ENCODE measurements at places on chromosomes 7 and 10.

DNA sequence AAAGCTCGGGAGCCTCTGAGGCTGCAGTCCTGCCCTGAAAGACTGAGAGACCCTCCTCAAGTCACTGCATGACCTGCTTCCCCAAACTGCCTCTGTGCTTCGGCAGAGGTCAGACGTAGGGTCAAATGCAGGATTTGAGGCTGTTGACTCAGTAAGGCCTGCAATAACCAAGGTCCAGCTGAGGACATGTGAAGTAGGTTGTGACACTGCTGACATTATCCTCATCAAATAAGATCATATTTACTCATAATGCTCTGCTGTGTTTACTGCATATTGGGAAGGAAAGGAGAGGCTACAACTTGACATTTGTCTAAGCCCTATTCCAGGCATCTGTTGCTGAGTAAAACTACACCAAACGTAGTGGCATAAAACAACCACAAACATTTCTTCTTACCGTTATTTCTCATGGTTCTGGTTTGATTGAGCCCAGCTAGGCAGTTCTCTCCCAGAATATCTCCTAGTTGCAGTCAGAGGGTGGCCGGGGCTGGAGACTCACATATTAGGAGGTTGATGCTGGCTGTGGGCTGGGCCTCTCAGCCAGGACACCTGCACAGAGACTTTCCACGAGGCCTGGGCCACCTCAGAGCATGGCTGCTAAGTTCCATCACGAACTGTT, 122.1 kb upstream of the STK17A start:
- no peak for DNase-seq

GRCh38 chr7:20301311-20301939, 29.3 kb upstream of the ITGB8 start:
- no peak for DNase-seq

GRCh38 chr7:80357530-80357929, 154.3 kb downstream of the GNAT3 start:
- DNase-seq = no peak

DNA sequence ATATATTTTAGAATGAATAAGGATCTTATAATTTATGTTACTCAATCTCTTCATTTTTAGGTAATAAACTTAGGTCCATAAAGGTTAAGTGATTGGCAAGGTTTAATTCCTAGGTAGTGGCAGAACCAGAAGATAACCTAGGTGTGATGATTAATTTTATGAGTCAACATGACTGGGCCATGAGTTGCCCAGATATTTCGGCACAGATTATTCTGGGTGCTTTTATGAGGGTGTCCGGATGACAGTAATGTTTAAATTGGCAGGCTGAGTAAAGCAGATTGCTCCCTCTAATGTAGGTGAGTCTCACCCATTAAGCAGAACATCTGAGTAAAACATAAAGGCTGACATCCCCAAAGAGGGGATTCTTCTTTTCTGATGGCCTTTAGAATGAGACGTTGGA, 1349.3 kb upstream of the CELF2 start:
- no peak for DNase-seq

GRCh38 chr10:97939446-97939990, 89.9 kb downstream of the GOLGA7B start:
- no peak for DNase-seq

GRCh38 chr10:43253461-43254198, 13.2 kb downstream of the RASGEF1A start:
- no peak for DNase-seq

GRCh38 chr7:98372993-98373392, 27.9 kb downstream of the BAIAP2L1 start:
- DNase-seq = no peak

DNA sequence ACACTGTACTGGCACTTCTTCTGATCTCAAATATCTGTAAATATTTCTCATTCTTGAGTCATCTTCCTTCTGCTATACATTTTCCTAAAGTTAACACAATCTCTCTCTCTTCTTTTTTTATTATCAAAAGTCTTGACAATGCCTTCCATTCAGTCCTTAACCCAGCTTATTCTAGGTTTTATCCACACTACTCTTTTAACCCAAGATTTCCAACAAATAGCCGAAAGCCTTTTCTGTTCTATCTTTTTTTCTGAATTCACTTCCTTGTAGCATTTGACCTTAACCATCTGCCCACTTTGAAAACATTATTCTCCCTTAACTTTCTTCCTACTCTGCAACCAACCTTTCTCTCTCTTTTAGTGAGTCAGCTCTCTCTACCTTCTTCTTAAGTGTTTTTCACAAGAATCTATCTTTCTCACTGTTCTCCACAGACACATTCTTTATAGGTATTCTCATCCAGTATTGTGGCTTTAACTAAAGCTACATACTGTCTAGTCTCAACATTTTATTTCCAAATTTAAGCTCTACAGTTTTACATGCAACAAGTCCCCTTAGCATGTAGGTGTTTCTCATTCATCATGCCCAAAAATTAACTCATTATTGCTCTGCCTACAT, 915.6 kb downstream of the KCNMA1 start:
- DNase-seq = no peak

- DNase-seq = peak; percentile 35
These were observed 3.2 kb upstream of the ZNF775 start for GRCh38 chr7:150375662-150376521.

DNA sequence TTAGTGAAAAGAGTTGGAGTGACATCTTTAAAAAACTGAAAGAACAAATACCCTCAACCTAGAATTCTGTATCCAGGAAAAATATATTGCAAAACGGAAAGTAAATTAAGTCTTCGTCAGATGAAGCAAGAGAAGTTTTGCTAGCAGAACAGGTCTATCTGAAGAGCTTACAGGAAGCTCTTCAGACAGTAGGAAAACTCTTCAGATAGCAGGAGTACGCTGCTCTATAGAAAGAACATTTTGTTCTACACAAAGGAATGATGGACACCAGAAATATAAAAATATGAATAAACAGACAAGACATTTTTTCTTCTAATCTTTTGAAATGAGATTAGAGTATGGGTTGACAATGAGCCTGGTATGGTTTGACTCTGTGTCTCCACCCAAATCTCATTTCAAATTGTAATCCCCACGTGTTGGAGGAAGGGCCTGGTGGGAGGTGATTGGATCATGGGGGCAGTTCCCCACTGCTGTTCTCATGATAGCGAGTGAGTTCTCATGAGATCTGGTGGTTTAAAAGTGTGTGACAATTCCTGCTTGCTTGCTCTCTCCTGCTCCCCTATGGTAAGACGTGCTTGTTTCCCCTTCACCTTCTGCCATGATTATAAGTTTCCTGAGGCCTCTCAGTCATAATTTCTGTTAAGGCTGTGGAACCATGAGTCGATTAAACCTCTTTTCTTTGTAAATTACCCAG, 567.3 kb downstream of the AUTS2 start:
- DNase-seq = no peak

- no peak for DNase-seq
These were observed 29.6 kb downstream of the GOLGA7B start for GRCh38 chr10:97879241-97879640.

GRCh38 chr7:117071551-117071950, 118.2 kb downstream of the ST7 start:
- DNase-seq = no peak

GRCh38 chr7:136533732-136534131, 334.7 kb upstream of the CHRM2 start:
- DNase-seq = no peak

DNA sequence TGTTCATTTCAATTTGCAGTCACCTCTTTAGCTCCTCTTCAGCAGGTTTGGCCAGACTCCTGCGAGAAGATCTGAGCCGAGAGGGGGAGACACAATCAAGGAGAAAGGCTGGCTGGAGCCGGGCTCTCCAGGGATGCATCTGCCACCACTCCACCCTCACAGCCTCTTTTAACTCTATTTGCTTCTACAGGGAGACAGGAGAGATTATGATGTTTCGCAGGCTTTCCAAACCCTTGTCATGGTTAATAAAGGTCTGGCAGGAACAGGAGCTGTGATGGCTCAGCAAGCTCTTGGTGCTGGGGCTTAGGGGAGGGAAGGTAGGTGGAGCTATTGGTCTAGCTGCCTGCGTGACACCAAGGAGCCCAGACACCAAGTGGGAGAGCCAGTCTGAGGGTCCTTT, 448.1 kb upstream of the PODXL start:
- no peak for DNase-seq

- no peak for DNase-seq
These were observed 64.4 kb downstream of the LHPP start for GRCh38 chr10:124525751-124526600.

GRCh38 chr7:100407285-100408180, 21.0 kb downstream of the ZCWPW1 start:
- peak; percentile 46 for DNase-seq

DNA sequence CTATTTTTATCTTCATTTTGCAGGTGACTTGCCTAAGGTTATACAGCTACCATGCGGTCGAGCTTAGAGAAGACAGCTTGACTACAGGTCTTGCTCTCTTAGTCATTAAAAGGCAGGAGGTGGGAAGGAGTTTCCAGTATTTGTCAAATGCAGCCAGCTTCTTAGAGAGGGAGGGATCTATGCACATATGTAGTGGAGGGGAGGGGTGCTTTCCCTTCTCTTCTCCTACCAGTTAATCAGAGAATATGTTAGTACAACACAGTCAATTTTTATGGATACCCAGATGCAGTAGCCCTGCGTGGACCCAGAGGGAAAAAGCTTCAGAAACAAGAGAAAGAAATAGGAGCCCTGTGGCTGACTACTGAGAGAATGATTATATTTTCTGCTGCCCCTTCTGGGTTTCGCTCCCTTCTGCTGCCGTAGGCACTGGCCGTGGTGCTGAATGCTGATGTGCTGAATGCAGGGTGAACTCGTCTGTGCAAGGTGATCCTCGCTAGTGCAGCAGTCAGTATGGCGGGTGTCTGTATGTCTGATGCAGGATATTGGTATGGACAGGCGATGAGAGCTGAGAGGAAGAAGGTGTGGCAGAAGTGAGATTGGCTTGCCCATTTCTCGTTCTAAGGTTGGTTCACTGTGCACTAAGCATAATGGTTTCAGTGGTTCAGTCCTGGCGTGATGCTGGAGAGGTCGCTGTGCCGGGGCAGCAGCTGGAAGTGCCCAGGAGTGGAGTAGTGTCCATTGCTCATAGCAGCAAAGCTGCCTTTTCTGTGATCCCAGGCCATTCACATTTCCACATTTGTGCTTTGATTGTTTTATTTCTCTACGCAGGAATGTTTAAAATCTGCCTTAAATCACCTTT, 189.2 kb upstream of the PODXL start:
- no peak for DNase-seq

- no peak for DNase-seq
These were observed 428.2 kb downstream of the THSD7A start for GRCh38 chr7:11403781-11404180.

DNA sequence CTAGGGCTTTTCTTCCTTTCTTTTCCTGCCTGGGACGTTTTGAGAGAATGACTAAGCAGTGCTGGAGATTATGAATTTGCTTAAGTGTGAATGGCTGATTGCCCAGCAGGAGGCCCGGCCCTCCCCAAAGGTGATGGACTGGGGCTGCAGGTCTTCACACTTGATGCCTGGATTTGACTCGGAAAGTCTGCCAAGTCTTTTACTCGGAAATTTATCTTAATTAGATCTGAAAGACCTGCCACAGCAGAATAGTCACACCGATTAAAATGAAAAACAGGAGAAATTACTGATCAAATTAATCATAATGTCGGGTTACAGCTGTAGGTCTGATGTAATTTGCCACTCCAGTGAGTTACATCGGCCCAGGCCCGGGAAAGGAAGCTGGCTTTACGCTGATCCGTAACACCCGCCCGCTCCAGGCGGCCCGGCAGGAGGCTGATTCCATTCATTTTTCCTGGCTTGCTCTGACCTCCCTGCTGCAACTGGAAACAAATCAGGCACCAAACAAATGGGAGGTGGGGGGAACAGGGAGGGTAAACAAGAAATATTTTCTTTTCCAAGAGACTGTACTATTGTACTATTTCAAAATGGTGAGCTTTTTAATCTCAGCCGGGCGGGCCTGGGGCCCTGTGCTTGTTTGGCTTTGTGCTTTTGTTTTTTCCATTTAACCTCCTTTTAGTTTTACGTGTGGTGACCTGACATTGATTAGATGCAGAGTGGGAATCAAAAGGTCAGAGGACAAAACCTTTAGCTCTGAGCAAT, 212.4 kb upstream of the YAE1 start:
- no peak for DNase-seq

GRCh38 chr7:156207306-156207705, 395.0 kb upstream of the SHH start:
- DNase-seq = no peak

- DNase-seq = no peak
These were observed 82.6 kb downstream of the FOXL3 start for GRCh38 chr7:372546-372931.

DNA sequence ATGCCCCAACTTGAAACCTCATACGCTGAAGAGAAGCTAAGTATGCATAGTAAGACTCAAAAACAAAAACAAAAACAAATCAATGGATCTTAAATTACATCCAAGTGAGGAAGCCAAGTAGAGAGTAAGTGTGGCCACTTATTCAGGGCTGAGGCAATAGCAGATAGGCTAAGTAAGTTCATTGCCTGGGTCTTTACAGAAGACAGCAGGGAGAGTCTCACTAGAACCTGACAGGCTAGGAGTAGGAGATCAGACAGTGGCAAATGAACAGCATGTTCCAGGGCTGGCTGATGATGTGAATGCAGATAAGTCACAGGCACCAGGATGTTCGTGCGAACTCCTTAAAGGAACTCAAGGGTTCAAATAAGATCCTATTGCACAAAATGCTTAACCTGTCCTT, 568.6 kb downstream of the KCNMA1 start:
- DNase-seq = no peak

GRCh38 chr10:68075550-68076004, 494 bp upstream of the HERC4 start:
- no peak for DNase-seq

DNA sequence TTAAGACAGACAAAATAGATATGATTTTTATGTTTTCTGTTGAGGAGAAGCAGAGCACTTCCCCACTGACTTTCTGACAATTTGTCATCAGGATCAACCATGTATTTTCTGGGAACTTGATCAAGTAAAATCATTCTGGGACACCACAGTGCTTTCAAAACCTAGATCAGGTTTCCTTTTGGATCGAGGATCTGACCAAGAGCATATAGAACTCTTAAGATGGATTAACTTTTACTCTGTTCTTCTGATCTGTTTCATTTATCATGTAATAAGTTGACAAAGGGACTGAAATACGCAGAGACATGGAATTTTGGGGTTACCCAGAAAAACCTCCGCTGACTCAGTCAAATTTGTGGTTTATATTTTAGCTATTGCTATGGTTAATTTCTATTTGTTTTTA, 136.0 kb upstream of the WNT16 start:
- DNase-seq = no peak
